ENCODE measurements at places on chromosomes 3 and 15.

- no peak for DNase-seq
Observed at GRCh38 chr3:47722859-47723258, 58.8 kb downstream of the SMARCC1 start.

DNA sequence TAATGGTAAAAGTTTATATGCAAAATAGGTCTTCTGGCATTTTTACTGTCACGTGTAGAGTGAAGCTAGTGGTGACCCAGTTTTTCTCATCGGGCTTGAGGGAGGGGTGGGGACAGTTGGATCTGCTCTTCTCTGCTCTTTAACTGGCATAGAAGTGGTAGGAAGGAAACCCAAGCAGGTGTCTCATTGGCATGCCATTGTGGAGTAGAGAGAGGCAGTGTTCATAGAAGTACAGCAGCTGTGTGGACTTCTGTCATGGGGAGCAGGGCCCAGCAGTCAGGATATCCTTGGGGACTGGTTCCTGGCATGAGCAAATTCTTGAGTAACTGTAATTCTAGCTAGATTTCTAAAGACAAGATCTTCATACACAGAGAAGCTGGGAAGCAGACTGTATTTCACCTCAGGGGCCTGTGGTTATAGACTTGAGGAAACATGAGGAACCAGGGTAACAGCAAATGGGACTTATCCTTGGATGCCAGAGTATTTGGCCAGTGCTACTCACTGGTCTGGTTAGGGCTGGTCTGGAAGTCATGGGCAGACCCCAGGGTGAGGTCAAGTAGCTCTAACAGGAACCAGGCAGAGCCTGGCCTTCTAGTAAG lies 42.9 kb downstream of the CDIN1 start:
- DNase-seq = no peak

DNA sequence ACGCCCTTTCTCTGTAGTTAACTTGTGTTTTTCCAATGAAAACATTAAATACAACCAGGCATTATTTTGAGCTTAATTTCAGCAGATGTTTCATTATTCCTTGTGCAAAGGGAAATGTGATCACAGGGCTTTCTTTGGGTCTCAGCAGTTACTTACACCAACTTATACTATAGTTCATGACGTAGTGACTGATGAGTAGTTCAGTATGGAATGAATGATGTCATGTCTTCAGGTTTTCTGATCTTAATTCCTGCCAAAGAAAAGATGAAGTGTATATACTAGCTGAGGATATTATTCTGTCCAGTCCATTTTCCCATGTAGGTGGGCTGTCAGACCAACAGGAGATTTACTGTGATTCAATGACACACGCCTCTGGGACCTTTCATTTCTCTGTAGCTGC lies 61.3 kb downstream of the MYRIP start:
- DNase-seq = peak; percentile 9

DNA sequence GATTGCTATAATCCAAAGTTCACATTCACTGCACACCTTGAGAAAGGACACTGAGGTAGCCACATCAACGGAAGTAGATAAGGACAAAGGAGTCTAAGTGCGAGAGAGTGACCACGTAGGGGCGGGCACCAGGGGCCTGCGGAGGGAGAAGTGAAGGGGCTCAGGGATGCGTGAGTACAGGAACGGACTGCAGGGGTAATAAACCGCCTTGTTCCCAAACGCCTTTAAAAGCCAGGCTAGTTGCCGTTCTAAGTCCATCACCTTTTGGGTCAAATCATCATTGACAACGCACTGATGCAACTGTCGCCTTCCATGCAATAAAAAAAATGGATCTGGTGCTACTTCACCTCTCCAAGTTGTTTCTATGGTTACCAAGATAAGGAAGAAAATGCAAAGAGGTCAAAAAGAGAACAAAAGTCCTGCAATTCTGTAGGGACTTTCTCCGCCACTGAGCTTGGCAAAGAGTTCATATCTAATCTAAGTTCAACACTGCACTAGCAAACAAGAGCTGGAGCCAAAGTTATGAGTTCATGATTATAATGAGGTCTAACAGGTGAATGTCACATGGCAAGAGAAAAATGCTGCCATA lies 32.6 kb upstream of the ATP11B start:
- no peak for DNase-seq

DNA sequence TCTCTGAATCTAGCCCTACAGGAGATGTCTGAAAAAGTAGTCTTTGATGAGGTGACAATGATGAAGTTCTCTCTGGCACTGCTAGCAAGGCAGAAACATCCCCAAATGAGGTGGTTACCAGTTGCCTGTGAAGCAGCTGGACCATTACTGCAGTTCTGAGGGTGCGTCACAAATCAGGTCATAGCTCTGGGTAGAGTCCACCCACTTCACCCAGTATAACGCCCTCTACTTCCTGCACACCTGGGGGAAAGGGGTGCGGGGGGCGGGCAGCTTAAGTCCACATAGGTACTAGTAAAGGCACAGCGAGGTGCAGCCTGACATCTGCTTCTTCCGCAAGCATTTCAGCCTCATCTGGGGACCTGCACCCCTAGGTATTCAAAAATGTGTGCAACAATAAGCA lies 13.4 kb upstream of the SATB1 start:
- DNase-seq = no peak

- DNase-seq = no peak
Observed at GRCh38 chr3:42701371-42702065, 1.1 kb downstream of the HHATL start.

GRCh38 chr15:76866716-76867321 lies 38.3 kb downstream of the SCAPER start:
- peak; percentile 22 for DNase-seq

DNA sequence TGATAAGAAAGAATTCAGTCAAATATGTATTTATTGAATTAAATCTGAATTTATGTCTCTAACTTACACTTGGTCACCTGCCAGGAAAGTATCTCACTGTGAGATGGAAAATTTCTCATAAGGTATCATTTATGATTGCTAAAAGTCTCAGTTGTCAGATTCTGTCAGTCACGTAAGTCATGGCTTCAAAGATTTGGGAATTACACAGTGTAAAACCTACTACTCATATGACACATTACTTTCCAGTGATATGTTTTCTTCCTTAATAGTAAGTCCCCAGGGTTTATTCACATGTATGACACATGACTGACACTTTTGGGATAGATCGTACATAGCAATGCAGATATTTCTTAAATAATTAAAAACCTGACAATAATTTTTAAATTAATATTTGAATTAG lies 792.2 kb downstream of the PLOD2 start:
- no peak for DNase-seq

- no peak for DNase-seq
Observed at GRCh38 chr3:138418601-138419206, 15.7 kb upstream of the ESYT3 start.

- no peak for DNase-seq
Observed at GRCh38 chr15:35381328-35381727, 164.6 kb downstream of the DPH6 start.

DNA sequence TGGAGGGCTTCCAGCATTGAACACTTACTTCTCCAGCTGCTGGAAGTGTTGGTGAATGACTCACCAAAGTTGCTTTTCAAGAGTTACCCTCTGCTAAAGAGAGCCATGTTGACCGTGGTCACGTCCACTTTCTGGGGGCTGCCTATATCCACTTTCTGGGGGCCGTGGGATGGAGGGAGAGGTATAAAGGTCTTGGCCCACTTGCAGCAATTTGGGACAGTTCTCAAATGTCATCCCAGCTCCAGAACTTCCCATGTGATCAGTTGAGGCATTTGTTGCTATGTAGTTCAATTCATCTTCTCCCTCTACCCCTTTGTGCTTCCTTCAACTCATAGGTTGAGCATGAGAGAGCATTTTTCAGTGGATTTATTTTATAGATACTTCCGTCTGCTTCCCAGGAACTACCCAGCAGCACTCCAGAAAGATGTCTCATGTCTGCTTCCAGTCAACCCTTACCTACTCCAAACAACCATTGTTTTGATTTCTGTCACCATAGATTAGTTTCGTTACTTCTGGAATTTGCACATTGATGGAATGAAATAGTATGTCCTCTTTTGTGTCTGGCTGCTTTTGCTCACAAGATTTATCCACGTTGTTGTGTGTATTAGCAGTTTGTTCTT lies 130.6 kb downstream of the TCF12 start:
- no peak for DNase-seq

DNA sequence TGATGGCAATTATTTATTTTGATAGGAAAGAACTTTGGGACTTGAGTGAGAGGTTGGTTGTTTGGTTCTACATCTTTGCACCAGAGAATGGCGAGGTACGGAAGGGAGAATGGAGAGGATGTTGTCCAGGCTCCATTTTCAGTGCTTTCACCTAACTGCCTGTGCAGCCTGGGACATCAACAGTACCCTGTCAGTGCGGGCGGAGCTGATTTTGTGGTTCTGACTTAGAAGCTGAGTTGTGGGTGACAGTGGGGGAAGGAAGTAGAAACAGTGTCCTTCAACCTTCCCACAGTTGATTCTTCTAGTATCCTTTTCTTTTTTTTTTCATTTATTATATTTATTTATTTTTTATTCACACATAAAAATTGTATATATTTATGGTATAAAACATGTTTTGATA lies 95.3 kb downstream of the TIGIT start:
- no peak for DNase-seq

DNA sequence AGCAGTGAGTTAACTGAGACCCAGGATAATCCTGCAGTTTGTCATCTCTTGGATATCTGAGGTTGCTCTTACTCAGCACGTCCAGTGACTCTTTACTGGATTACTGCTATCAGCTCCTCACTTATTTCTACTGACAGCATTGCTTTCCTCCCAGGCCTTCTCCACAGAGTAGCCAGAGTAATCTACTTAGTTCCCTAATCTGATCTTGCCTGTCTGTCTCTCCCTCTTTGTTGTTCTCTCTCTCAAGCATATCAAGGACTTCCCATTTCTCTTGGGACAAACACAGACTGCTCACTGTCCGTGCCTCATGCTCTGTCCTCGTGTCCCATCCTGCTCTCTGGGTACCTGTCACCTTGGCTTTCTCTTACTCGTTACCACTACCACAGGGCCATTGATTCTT lies 376.2 kb downstream of the FEZF2 start:
- DNase-seq = no peak

- no peak for DNase-seq
Observed at GRCh38 chr15:42157381-42157780, 945 bp upstream of the PLA2G4F start.

GRCh38 chr3:35183927-35184675 lies 455.2 kb upstream of the ARPP21 start:
- no peak for DNase-seq

DNA sequence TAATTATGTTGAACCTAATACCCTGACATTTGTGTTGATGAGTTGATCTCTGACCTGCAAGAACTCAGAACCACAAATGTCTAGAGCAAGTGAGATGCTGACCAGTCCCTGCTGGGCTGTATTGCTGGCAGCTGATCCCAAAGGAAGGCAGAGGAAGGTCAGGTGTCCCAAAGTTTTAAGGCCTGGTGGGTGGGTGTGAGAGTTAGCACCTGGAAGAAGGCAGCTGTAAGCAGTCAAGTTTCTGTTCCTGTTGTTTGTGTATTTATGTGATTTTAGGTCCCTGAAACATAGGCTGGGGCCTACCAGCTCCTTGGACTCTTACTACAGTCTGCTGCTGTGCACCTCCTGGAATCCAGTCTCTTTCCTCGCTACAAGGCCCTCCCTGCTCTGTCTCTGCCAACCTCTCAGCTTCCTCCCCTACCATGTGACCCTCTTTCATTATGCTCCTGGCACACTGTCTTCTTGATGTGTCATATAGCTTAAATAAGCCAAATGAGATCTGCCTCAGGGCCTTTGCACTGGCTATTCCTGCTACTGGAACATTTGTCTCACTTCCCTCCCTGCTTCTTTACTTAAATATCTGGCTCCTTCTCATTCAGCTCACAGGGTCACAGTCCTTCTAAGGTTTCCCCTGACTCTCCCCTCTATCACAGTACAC lies 31.0 kb upstream of the ATOSA start:
- no peak for DNase-seq

DNA sequence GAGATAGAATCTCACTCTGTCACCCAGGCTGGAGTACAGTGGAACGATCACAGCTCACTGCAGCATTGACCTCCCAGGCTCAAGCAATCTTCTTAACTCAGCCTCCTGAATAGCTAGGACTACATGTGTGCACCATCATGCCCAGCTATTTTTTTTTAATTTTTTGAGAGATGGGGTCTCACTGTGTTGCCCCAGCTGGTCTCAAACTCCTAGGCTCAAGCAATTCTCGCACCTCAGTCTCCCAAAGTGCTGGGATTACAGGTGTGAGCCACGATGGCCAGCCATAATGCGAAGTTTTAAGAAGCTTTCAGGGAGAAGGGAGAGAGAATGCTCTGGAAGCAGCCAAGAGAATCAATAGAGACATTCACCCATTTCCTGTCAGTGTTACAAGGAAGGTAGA lies 42.7 kb downstream of the PRKAR2A start:
- DNase-seq = no peak

DNA sequence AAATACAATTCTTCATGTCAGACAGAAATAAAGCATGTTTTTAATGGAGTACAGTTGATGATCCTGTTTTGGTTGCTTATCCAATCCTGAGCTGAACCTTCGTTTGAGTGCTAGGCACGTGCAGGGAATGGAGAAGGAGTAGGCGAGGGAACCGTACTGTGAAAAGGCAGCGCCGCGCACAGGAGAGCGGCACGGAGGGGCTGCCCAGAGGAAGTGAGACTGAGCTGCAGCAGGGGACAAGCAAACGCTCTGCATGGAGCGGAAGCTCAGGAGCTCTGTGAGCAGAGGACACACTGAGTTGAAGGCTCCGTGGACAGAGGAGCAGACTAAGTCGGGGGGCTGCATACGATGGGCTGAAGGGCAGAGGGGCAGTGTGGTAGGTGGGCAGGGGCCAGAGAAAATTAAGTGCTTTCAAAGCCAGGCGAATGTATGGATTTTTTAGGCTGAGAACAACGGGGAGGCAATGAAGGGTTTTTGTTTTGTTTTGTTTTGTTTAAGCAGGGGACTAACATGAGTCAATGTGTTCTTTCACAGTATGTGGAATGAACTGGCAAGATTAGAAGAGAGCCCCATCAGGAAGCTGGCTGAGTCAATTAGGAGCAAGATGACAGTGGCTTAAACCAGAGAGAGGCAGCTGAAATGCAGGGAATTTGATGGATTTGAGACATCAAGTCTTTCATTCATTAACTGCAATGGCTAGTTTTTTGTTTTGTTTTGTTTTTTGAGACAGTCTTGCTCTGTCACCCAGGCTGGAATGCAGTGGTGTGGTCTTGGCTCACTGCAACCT lies 23.8 kb upstream of the TM2D3 start:
- DNase-seq = no peak

- no peak for DNase-seq
Observed at GRCh38 chr3:169494982-169495381, 168.5 kb downstream of the MECOM start.

- DNase-seq = no peak
Observed at GRCh38 chr3:65334045-65334665, 646.4 kb upstream of the ADAMTS9 start.

DNA sequence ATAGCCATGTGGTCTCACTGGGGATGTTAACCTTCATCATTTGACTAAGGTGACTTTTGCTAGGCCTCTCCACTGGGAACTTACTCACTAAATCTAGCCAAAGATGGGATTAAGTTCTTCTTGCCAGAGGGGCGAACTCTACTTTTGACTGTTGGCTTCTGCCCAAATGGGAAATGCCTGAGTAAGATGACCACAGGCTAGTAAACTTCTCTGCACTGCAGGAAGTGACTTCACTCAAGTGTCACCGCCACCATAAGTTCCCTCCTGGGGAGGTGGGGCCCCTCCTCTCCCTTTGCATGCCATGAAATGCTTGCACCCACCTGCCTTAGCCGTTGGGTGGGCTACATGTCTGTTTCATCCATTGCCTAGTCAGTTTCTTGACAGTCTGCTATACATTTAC lies 388.3 kb downstream of the FEZF2 start:
- peak; percentile 68 for DNase-seq

Data from HS-27A (cell line).